ENCODE measurements at places on chromosomes 2 and 18.

GRCh38 chr2:174198846-174199564 lies 49.3 kb downstream of the OLA1 start:
- no peak for DNase-seq

GRCh38 chr2:195543063-195543462 lies 114.0 kb upstream of the SLC39A10 start:
- no peak for DNase-seq

DNA sequence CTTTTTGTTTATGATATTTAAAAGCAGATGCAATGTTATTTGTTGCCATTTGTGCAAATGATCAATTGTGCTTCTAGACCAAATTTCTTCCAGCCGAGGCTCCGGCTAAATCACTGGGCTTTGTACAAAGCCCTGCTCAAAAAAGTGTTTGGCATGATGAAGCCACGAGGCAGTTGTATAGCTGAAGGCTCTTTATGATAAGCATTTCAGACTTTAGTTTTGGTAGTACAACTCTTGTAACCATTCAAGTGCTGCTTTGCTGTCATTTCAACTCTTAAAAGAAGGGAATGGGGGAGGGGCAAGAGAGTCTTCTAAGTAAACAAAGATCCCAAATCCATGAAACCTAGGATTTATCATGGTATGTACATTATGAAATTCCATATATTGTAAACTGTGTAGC lies 3.3 kb upstream of the ZNF532 start:
- no peak for DNase-seq

- DNase-seq: no peak
Observed at GRCh38 chr2:8203364-8203763, 478.5 kb upstream of the ID2 start.

GRCh38 chr2:61538200-61538919 lies at the start of gene XPO1:
Gene XPO1 (minus strand): TSS chr2:61538356. CDS start chr2:61533897, 4,459 bp downstream.
- peak; percentile 100 for DNase-seq

DNA sequence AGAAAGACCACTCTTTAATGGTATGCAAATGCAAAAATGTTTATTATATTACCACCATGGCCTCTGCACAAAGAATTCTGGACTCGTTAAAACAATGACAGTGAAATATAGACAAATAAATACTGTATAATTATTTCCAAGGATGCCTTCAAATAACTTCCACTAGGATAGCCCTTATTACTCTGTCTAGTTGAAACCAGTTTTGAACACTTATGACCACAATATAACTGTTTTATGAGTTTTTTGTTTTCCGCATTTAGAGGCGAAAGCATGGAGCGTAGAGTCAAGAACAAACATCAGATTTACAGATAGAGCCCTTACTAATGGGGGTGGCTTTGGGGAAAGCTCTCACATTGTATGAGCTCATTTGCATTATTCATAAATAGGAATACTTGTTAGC lies 559.5 kb downstream of the CNTNAP5 start:
- DNase-seq: no peak

DNA sequence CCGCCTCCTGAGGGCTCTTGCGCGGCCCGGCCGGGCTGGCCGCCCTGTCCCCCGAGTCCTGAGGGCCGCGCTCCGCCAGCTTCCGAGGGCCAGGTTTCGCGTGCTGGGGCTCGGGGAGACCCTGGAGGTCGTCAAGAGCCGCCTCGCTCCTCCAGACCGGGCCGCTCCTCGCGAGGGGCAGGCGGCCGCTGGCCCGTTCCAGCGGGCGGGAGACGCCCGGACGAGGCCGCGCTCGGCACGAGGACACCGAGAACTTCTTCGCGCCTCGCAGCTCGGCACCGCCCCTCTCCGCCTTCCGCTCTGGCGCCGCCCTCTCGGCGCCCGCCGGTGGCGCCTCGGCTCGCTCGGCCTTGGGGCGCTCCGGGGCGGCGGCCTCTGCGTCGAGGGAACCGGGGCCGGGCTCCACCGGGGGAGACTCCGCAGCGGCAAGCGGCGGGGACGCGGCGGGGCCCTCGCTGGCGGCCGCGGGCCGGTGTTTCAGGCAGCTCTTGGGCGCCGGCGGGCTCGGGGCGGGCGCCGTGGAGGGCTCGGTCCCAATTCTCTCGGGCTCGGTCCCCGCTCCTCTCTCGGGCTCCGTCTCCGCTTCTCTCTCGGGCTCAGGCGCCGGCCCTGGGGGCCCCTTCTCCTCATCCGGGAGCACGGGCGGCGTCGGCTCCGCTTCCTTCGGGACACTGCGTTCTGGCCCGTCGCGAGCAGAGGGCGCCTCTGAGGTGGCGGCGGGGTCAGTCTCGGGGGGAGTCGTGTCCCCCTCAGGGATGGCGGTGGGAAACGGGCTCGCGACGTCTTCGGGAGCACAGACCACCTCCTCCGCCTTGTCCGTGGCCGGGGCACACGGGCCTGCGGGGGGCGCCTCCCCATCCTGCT lies 91.6 kb upstream of the MGAT4A start:
- no peak for DNase-seq

GRCh38 chr2:153940511-153940910 lies 68.8 kb downstream of the GALNT13 start:
- DNase-seq: no peak

DNA sequence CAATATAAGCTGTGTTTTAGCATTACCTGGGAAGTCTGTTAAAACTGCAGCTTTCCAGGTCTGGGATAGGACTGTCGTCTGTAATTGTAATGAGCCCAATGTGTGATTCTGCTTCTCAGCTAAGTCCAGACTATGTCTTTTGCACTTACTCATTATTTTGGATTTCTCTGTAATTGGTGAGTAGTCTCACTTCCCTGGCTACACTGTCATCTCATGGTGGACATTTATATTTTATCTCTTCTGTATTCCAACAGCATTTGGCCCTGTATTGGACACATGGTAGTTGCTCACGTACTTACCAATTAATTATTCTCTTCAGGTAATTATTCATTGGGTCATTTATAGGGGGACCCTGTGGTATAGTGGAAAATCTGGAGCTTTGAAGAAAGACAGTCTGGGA lies 28.0 kb downstream of the LHCGR start:
- DNase-seq: no peak

All from Caki2 (cell line).